ENCODE measurements at places on chromosomes 11 and 22. TPM values are rescaled to one million over a fixed set of nuclear protein-coding genes. Genes with fewer than 3 reads are reported as not detected.
A peak's percentile ranks its signal among the peaks of the same experiment; 100 is the strongest.

MPPED2 gene
- total RNA-seq, result 6.2 TPM

DNA sequence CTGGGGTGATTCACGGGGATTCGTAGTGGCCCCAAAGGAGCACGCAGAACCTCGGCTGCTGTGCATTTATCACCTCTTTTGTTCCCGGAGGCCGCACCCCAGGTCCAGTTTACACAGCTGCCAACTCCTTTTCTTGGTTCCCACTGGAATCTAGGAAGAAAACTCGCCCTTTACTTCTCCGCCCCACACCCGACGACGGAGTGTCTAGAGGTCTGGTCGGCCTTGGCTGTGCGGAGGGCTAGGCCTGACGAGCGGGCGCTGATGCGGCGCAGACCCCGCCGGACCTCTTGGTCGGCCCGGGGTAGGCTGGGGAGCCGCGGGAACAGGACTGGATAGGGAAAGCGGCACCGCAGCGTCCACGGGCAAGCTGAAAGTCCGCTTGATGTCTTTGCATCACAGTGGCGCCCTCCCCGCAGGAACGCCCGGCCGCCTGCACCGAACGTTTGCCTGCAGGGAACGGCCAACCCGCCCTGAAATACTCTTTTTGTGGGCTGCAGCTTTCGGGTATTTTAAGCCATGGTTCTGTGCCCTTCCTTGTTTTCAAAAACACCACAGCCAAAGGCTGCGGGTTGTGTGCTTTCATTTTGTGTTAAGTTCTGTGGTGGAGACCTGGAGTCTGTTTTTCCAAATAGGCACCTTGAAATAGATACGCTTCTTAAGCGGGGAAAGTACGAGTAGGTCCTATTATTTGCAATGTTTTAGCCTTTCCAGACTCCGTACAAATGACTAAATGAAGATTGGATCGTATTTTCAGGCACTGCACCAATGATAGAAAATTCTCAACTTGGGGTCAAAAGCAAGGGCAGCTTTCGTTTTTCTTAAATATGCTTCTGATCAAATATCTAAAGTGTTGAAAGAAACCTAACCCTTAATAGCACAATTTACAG is 829 bp upstream of the ZBED5 start:
- peak; percentile 76 for DNase-seq

DNA sequence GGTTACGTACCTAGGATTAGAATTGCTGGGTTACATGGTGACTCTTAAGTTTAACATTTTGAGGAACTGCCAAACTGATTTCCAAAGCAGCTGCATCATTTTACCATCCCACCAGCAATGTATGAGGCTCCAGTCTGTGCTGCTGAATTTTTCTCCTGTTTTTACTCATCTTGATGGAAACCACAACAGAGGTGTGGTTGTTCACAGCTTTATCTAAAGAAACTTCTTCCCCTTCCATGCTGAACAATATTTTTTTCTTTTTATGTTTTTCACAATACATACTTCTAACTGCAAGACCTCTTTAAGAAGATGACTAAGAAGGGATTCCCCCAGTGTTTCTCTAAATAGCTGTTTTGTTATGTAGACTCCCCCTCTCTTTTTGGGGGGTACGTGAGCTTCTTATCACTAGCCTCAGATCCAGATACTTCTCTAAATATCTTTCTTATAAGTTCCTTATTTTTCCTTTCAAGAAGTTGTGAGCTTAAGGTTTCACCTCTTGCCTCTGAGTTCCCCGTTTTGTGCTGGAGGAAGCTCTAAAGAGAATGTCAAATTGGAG is 24.0 kb downstream of the TCP11L1 start:
- DNase-seq, result no peak

DLG2 gene
- total RNA-seq, result 17.0 TPM

DNA sequence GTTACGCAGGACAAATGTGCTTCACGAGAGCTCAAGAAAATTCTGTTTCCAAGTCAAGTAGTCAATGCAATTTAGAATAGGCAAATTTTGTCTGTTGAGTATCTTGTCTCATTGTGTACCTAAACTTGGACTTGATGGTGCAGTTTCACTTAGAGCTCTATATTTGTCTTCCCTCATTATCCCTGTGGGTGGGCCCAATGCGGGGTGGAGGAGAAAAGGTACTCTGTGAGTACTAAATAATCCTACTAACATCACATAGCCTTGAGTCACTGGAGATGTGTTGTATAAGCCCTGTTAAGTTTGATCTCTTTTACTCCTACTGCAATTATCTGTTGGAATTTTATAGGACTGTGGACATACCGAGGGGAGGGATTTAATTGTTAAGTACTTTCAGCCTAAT is 331.2 kb downstream of the METTL15 start:
- DNase-seq, result no peak

DNA sequence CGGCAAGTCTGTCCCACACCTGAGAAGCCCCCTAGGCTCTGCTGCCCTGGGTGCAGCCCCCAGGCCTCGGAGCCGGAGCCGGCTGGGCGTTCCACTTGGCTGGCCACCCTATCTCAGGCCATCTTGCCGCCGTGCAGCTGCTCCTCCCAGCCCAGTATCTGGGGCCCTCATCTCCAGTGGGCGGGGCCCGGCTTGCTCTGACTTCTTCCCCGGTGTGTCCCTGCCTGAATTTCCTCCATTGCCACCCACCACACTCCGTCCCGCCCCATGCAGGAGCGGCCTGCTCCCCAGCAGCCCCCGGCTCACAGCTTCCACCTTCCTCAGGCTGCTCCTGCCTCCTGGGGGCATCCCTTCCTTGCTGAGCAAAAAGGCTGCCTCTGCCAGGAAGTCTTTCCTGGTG is 46.6 kb downstream of the WNT7B start:
- DNase-seq, result no peak

GRCh38 chr11:2995893-2996554 is 3.9 kb upstream of the NAP1L4 start:
- no peak for DNase-seq

CHRM1 gene
- total RNA-seq, result not detected

GRCh38 chr22:46948411-46949144 is 186.1 kb downstream of the TBC1D22A start:
- no peak for DNase-seq

SLC1A2 gene
- 1.4 TPM for total RNA-seq

ZP1 gene
- total RNA-seq, result not detected

DNA sequence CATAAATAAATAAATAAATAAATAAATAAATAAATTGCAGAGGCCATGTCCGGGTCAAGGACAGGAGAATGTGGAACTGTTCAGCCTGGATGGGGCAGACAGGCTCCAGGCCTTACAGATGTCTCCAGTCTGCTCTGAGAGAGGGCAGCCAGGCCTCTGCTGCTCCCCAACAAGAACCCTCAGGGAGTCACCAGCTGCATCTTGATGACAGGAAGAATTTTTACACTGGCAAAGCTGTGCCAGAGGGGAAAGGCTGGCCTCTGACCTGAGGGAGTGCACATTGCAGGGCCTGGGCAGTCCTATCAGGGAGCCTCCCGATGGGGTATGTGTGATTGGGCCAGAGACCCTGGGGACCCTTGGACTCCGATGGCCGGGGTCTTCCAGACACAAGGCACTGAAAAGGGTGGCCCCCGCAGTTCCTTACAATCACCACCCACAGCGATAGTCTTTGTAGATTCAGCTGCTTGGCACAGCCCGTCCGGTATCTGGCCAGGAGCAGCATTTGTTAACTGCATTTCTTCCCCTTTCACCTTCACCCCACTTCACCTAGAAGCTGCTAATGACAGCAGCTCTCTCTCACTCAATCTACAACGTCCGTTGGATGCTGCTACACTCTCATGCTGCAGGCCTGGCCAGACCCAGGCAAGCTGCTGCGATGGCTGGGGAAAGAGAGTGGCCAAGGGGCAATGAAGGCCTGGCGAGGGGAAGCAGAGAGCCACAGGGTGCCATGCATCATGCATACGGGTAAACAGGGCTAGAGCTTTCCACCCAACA is 8.1 kb downstream of the MOGAT2 start:
- no peak for DNase-seq

STK33 gene
- total RNA-seq, result 25.1 TPM

MGAT3 gene
- 9.2 TPM for total RNA-seq

- DNase-seq, result no peak
These were observed 603.4 kb downstream of the BRD1 start for GRCh38 chr22:49224243-49224642.

DNA sequence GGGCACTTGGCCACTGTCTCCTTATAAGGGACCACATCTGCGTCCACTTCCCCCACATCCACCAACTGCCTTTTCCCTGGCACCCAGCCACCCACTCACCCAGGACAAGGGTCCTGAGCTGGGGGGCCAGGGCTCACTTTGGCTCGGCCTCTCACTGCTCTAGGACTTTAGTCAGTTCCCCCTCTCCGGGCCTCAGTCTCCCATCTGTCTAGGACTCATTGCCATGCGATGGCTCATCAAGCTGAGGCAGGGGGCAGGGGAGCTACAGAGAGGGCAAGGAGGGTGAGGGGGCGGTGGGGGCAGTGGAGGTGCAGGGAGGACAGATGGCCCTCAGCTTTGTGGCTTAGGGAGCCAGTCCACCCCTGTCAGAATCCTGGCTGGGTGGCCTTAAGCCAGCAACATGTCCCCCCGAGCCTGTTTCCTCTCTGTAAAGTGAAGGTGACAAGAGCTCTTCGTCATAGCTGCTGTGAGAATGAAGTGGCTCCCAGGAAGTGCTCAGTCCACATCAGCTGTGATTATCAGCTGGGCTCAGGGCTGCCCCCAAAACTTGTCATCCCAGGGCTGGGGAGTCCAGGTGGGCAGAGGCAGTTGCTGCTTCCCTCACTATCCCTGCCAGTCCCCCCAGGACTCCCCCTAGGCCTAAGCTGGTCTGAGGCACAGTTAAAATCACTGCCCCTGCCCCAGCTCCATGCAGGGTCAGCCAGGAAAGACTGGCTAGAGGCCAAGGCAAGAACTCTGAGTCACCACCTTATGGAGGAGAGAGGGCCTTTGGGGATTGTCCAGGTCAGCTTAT is 14.9 kb downstream of the RAC2 start:
- no peak for DNase-seq

DNA sequence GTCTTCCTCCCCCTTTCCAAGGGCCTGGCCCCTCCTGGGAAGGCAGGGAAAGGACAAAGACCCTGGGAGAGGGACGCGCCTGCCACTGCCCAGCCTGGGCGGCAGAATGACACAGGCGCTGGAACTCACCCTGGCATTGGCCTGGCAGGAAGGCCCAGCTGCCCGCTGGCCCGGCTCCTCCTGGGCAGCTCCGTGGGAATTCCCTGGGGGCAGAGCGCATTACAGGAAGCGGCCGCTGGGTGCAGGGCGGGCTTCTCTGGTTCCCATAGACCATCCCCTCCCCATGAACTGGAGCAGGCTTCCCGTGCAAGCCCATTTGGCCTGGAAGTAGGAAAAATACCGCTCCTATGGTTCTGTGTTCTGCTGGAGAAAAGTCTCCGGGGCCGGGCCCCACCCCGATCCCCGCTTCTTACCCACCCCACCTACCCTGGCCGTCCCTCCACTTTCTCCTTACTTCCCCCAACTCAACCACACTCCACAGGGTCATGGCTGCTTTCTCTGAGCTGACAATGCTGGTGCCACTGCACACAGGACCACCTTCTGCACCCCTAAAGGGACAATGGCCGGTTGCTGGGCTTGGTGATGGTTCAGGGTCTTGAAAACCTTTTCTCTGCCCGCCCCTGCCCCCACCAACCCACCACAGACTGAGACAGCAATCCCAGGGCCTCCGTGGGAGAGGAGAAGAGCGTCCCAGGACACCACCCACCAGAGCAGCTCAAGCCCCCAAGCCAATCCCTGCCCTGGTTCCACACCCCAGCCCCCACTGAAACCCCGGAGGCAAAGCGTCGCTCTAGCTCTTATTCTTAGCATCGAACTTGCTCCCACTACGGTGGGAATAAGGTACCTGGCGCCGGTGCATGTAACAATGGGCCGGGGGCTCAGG is 58.9 kb downstream of the LINC01488 start:
- peak; percentile 59 for DNase-seq

DNA sequence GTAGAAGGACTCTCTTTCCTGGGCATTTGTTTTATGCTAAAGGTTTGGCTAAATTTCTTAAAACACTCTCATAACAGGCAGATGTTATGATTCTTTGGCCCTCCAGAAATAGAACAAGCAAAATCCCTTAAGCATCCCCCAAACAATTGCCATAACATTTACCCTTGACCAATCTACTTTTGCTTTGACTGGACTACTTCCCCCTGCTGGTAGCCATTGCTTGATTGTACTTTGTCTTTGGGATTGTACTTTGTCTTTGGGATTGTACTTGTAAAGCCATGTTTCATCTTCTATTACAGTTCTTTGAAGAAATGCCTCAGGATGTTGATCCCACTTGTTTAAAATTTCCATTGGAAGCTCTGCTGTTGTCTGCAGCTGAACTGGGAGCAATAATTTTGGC is 53.3 kb upstream of the GLYAT start:
- no peak for DNase-seq

NEFH gene
- 2.0 TPM for total RNA-seq

GRCh38 chr11:29231586-29231985 is 785.2 kb downstream of the KCNA4 start:
- no peak for DNase-seq

- peak; percentile 61 for DNase-seq
These were observed 526 bp downstream of the TPST2 start for GRCh38 chr22:26589367-26589844.

GRCh38 chr11:31809857-31810778 is 1.0 kb downstream of the PAX6 start:
- peak; percentile 78 for DNase-seq

DNA sequence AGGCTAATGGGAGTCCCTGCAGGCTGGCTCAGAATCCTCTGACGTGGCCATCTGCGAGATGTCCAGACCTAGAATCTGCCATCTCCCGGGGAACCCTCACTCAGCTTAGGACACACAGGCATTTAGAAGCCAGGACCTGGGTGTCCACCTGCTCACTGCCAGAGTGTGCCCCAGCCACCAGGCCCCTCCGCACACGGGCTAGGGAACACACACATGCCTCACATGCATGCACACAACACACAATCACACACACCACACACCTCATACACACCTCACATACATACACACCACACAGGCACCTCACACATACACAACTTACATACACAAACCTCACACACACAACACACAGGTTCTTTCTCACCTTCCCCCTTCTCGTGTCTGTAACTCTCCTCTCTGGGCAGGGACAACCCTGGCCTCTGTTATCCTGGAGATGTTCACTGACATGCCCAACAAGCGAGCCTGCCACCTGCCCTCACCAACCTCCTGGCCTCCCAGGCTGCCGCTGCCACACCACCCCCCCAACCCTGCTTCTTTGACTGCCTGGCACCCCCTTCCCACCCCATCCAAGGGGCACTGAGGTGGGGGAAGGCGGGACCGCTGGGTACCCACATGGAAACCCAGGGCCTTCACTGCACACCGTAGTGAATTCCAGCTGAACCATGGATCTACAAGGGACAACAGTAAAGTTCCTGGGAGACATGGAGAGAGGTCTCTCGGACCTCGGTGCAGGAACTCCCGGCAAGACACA is 38.1 kb downstream of the GNB1L start:
- DNase-seq, result peak; percentile 37

- no peak for DNase-seq
These were observed 5.2 kb downstream of the SMTNL1 start for GRCh38 chr11:57542582-57542981.

CSNK2A3 gene
- 0.69 TPM for total RNA-seq

All from H1 (cell line).